ENCODE measurements at places on chromosomes 1 and 21.
A peak's percentile ranks its signal among the peaks of the same experiment; 100 is the strongest.

GRCh38 chr1:217881607-217882332 lies 250.6 kb downstream of the SPATA17 start:
- no peak for DNase-seq

- no peak for DNase-seq
Observed at GRCh38 chr1:160971618-160972056, 17.0 kb upstream of the ITLN2 start.

DNA sequence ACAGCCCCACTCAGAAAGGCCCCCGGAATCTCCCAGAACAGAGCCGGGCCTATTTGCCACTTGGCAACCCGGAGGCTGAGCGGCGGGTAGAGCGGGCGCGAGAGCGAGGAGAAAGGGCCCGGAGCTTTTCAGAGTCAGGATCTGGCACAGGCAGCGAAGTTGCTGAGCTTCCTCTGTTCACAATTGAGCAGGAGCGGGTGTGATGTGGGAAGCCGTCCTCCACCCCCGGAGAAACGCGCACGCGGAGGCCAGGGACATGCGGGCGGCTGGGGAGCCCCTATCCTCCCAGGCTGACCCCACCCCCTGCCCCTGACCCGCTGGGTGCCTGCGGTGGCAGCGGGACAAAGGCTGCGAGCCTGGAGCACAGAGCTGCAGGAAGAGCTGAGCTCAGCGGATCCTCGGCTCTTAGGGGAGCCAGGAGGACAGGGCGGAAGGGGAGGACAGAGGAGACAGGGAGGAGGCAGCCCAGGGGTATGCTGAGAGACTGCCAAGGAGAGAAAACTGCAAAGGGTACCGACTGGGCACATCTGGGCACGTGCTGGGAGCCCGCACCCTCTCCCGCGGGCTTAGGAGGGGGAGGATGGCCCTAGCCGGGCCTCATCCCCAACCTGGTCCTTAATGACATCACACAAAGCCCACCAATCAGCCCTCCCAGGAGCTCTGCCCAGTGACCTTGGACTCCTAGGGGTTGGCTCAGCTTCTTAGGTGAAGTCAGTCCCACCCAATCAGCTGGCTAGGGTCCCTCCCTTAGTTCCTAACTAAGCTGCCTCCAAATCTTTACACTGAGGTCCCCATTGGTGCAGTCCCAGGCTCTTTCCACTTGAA lies 9.3 kb downstream of the KIF21B start:
- no peak for DNase-seq

GRCh38 chr1:19232524-19232846 lies 18.8 kb downstream of the EMC1 start:
- DNase-seq = no peak

GRCh38 chr1:201397675-201398074 lies 1.4 kb downstream of the LAD1 start:
- DNase-seq = no peak

GRCh38 chr1:116311193-116311592 lies 61.9 kb upstream of the ATP1A1 start:
- no peak for DNase-seq

GRCh38 chr21:45719177-45719802 lies 75.8 kb downstream of the PCBP3 start:
- DNase-seq = no peak

DNA sequence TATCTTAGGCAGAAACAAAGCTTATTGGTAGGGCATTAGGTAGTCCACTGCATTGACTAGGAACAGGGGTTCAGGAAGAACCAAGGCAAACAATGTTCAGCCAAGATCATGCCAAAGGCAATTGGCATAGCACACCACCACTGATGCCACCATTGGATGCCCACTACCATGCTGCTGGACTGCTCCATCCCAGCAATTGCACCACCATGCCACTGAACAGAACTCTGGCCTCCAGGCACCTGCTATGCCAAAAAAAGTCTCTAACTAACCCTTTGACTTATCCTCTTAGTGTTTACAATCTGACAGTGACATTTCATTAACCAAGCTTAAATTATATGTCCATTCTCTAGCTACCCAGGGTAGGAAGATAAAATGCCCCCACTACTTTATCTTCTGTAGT lies 509.6 kb upstream of the CAMK1G start:
- DNase-seq = no peak

- DNase-seq = no peak
Observed at GRCh38 chr21:16978309-16978895, 534.4 kb upstream of the CXADR start.

- DNase-seq = no peak
Observed at GRCh38 chr1:27397110-27397509, 4.7 kb downstream of the GPR3 start.

DNA sequence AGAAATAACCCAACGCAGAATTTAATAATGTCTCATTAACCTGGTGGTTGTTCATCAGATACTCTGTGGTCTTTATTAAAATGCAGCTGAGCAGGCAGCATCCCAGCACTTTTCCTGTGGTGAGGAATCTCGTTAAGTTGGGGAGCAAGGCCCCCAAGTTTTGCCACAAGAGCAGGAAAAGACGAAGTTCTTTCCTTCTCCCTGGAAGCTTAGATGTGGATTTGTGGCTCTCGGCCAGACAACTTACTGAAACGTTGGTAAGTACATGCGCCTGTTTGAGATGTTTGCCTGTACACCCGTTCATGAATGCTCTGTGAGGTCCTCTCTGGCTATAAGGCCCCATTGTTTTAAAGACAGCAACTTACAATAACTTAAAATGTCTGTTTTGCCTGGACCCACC lies 34.3 kb upstream of the PDE9A start:
- no peak for DNase-seq

DNA sequence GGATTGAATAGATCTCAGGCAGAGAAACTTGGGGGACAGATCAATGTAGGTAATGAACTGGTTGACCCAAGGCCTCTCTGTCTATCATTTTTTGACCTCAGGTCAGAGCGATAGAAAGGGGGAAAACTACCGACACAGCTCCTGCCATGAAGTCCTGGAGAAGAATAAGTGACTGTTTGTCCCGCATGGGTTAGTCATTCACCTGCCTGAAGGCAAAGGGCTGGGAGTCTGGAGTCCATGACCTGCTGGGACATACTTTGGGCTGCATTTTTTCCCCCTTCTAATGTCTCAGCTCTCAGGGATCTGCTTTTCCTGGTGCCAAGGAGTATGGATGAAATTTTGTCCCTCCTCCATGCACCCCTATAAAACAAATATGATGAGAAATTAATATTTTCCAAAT lies 1.6 kb upstream of the ROR1 start:
- DNase-seq = no peak

- DNase-seq = no peak
Observed at GRCh38 chr1:9238134-9238533, 3.6 kb downstream of the H6PD start.

- DNase-seq = no peak
Observed at GRCh38 chr1:48775831-48776392, 779 bp downstream of the BEND5 start.

- DNase-seq = no peak
Observed at GRCh38 chr1:9400425-9401079, 107.9 kb downstream of the SPSB1 start.

- DNase-seq = peak; percentile 48
Observed at GRCh38 chr1:62841587-62842169, 57.7 kb downstream of the ATG4C start.

DNA sequence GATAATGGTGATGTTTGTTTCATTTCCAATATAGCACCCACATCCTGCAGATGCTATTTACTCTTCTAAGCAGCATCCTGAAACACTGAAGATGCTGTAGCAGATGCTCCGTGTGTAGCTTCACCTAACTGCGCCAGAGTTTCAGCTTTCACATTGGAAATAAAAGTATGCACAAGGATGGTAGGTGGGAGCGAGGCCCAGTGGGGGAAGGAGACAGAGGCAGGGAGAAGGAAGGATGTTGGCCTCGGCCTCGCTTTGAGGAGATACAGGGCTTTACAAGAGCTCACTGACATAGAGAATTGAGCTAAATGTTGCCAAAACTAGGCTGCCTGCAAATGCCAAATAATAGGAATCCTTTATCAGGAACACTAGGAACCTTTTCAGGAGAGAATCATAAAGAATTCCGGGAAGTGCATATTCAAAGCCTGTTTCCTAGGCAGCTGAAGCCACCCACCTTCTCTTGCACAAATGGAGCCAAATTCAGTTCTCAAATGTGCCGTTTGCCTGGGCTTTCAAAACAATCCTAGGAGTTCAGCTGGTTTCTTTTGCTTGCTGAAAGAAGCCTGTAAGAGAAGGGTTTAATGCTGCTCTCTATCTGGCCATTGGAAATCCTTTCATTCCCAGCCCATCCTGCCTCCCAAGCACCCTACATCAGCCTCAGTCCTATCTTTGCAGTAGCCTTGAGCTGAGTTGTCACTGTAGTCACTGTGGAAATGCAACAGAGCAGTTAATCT lies 135.4 kb upstream of the ATP1B1 start:
- DNase-seq = no peak

DNA sequence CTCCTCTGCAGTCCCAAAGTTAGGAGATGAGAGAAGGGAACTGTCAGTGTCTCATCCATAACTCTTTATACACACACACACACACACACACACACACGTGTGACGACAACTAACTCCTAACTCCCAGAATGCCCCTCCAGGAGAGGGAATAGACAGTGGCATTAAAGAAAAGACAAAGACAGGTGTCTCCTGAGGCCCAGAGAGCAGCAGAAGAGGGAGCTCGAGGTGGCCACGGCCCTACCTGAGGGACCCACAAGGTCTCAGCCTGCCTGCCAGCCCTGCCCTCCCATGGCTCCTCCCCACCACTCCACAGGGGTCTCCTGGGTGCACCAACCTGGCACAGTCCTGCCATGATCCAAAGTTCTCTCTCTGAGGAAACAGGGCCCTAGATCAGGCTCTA lies 1.6 kb upstream of the PHLDA3 start:
- DNase-seq = no peak

Measured in NCI-H2107 (cell line).